ENCODE measurements at places on chromosomes 6 and 20.

DNA sequence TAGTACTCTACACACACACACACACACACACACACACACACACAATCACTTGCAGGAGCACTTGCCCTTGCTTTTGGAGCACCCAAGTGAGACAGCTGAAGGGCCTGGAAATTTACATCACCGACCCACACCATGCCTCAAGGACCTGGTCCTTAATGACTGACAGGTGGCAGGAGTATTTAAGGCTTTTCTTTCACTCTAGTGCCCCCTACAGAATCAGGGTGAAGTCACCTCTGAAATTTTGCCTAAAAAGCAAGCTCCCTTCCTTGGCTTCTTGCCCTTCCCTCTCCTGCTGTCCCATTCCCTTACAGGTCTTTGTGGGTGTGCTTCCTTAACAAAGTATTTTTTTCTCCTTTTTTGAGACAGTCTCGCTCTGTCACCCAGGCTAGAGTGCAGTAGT lies 353.5 kb upstream of the IRAK1BP1 start:
- no peak for DNase-seq

DNA sequence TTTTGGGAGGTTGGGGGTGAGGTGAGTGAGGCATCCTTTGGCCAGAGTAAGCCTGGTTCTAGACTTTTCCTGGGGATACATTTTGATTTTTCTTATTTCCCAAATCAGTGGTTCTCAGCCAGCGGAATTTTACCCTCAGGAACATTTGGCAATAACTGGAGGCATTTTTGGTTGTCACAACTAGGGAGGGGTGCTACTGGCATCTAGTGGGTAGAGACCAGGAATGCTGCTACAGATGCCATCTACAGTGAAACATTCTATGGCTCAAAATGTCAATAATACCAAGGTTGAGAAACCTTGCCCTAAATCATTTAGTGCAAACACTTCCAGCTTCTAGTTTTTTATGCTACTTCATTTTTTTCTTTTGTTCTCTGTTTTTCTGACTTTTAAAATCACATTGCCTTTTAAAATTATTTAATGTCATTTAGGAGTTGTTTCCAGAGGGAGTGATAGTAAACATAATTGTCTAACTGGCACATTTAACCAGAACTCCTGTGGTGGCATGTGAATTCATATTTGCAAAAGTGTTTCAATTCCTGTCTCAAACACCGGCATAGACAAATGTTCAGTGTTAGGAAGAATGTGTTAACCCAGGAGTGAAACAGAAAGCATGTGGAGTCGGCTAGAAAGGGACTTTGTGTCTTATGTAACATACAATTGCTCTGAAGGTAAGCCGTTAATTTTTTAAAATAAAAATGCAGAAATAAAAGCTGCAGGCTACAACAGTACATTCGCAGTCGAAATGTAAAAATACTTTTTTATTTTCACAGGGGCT lies 59.0 kb downstream of the QRSL1 start:
- DNase-seq, result no peak

DNA sequence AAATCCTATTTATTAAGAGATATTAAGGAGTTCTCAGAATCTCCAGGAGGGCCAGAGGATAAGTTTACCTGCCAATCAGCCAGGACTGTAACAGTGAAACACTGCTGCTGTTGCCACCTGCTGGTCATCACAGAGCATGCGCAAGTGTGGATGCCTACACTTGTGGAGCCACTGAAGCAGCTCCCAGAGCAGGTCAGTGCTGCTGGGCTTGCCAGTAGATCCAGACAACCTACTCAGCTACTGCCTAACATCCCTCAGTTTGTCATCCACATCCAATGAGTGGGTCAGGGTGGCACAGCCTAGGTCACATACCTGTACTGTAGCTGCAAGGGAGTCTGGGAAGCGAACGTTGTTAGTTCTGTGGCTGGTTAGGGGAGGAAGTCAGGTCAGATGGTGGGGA lies 18.3 kb upstream of the NHSL1 start:
- peak; percentile 41 for DNase-seq

DNA sequence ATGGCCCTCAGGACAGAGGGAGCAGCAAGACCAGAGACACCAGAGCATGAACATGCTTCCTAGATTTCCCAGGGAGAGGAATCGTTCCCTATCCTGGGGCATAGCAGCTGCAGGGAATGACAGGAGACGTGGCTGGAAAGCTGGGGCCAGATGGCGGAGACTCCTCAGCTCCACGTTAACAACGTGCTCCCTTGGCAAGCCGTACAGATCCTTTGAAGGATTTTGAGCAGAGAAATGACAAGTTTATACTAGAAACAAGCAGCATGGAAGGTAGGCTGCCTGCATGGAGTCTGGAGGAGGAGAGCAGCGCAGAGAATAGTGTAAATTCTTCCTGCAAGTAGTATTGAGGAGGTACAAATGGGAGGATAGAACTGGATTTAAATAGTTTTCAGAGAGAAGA lies 11.7 kb downstream of the MYLIP start:
- DNase-seq, result no peak

DNA sequence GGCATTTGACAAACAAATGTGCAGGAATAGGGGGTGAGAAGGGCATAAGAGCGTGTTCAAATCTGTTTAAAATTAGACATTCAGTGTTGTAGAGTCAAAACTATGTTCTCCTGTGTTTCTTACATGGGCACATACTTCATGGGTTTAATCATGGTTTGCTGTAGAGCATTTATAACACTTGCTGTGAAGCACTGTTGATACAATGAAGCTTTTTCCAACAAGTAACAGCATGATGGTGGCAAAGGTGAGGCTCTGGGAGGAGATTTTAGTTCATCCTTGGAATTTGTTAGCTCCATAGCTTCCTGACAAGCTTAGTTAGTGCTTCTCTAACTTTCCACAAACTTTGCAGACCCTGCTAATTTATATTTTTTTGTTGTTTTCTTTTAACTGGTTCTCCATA lies 900.7 kb downstream of the TFAP2A start:
- no peak for DNase-seq

DNA sequence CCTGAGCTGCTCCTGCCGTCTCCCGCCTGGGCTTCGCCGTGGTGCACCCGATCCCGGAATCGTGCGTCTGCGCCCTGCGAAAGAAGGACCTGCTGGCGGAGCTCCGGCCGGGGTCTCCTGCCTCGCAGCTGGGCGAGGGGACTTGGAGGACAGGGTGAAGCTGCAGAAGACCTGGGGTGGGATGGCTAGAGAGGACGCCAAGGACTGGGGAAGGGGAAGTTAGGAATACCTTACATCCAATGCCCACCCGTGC lies 150.2 kb downstream of the PRL start:
- DNase-seq, result no peak

DNA sequence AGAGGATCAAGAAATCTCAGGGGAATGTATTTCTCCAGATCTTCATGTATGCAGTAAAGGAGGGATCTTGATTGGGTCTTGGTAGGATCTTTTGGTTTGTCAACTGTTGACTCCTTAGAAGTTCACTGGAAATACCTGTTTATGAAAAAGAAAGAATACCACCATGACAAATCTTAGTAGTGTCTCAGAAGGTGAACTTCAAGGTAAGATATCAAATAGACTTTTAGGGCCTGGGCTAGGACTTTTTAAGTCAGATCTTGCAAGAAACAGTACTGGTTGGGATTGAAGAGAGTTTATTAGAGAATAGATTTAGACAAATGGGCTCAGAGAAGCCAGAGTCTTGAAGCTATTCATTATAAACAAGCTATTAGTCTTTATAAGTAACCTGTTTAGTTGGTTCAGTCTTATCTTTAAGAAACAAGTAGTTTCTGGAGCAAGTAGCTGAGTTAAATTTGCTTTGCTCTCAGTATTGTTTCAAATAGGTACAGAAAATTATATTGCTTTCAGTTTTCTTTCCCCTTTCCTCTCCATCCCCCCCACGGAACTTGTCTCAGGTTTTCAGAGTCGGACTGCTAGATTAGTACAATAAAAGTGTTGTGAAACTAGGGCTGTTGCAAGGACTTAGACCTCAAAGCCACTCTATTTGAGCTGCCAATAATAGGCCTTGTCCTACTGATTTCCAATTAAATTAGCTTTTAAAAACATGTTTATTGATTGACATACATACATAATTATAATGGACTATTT lies 529.1 kb upstream of the CITED2 start:
- no peak for DNase-seq

DNA sequence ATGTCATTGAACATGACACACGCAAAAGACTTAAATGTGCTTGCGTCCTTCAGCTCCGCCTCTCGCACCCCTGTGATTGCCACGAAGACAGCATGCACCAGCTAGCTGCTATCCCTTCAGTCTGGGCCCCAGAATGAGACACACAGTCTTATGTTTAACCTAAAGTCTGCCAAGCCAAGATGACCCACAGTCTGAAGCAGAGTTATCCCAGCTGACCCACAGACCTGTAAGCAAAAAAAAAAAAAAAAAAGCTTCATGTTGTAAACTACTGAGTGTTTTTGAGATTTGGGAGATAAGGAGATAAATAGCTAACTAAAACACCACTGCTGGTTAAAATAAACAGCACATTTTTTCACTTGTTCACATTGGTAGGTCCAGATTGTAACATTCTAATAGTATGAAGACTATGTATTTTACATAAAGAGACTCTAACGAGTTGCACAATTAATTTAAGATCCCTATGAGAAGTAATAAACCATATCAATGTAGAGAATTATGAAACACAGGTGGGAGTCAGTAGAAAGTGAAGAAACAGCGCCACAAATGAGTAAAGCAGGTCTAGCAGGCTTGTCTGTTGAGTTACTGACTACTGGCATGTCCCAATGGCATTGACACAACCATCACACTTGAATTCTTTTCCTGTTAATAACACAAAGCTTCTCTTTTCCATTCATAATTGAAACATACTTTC lies 47.4 kb upstream of the CCDC28A start:
- DNase-seq, result no peak

DNA sequence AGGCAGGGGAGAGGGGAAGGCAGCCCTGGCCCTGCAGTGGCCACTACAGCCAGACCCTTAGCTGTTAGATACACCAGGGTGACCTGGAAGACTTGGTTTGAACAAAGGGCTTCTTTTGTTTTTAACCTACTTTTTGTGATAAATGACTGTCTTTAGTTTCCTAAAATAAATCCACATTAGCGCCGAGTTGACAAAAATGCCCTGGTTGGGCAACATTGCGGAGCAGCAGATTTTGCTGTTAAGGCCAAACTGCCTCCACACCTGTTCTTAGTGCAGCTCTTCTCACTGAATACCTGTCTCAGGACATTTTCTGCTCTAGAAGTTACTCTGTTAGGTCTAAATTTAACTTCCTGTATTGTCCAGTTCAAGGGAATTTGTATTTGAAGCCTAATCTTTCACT lies 42.7 kb downstream of the FAM50B start:
- no peak for DNase-seq

DNA sequence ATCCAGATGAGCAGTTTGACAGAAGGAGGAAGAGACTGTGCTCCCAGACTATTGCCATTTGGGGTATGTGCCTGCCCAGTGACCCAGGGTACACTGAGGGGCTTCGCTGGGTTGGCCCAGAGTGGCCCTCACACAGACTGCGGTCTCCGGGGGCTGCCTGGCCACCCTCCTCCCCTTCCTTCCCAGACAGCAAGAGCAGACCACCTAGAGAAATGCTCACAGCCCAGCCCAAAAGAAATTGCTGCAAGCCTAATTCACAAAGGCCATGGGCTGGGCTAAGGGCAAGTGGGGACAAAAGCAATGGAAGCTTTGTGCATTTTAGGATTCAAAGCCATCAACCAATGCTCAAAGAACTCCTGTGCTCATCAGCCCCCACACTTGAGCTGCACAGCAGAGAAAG lies 277.6 kb downstream of the CDC5L start:
- no peak for DNase-seq

GRCh38 chr6:144160431-144161005 lies 10.2 kb downstream of the STX11 start:
- no peak for DNase-seq

GRCh38 chr6:36246506-36247268 lies 23.2 kb upstream of the PNPLA1 start:
- DNase-seq, result no peak

DNA sequence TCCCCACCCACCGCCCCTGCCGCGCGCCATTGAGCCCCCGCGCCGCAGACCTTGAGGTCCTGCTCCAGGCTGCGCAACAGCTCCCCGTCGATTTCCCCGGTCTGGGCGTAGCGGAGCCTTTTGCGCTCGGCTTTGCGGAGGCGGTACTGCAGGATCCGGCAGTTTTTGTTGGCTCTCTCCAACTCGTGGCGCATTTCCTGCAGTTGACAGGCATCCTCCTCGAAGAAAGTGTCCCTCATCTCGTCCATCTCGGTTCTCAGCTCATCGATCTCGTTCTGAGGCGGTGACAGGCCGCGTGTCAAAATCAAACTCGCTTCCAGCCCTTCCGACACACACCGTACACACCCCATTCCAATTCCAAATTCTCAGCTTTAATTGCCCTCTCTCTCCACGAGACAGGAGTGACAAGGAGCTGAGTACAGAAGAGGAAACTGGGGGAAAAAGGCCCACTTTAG lies 4.3 kb downstream of the MTCL3 start:
- DNase-seq, result peak; percentile 22

- no peak for DNase-seq
These were observed 60.6 kb downstream of the TOX2 start for GRCh38 chr20:43975096-43975768.

- DNase-seq, result no peak
These were observed 57.2 kb downstream of the TMEM200A start for GRCh38 chr6:130423044-130423443.

- DNase-seq, result no peak
These were observed 41.2 kb upstream of the KCNG1 start for GRCh38 chr20:51064137-51064536.

DNA sequence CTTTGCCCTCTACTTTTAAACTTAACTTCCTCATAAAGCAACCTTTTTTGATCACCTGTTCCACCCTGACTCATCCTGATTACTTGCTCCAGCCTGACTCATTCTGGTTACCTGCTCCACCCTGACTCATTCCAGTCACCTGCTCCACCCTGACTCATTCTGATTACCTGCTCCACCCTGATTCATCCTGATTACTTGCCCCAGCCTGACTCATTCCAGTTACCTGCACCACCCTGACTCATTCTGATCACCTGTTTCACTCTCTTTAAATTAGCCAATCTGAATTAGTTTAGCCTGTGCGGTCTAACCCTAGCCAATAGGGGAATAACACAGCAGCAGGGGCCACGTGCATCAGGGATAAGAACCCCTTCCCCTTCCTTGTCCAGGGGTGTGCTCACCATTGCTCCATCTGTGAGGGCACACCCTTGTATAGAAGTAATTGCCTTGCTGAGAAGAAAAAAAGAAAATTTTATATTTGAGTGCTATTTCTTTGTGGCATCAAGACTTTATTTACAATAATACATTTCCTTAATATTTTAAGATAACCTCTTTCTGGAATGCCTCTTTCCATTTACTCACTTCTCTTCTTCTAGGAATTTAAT lies 17.9 kb downstream of the HLA-G start:
- DNase-seq, result peak; percentile 75

DNA sequence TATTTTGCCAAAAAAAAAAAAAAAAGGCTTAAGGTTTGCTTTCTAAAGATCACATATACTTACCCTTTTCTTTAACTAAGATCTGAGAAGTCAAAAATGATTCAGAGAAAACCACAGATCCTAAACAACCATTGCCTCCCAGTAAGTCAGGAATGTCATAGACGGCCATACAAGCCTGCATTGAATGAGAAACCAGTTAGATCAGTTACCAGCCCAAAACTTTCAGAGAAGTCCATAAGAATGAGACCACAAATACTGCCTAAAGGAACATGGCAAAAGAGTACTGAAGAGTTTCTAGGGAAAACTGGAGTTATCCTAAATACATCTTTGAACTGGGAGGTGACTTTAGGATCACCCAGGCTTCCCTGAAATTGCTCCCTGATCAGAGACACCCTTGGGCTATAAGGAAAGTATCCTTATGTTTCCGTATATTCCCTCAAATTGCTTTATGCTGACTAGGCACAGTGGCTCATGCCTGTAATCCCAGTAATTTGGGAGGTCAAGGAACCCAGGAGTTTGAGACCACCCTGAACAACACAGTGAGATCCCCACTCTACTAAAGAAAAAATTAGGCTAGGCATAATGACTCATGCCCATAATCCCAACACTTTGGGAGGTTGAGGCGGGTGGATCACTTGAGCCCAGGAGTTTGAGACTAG lies 79.4 kb upstream of the SLC4A11 start:
- DNase-seq, result no peak
